ENCODE measurements at places on chromosomes 16 and 17.

GRCh38 chr17:75160211-75160610 is 5.9 kb upstream of the JPT1 start:
- no peak for DNase-seq

DNA sequence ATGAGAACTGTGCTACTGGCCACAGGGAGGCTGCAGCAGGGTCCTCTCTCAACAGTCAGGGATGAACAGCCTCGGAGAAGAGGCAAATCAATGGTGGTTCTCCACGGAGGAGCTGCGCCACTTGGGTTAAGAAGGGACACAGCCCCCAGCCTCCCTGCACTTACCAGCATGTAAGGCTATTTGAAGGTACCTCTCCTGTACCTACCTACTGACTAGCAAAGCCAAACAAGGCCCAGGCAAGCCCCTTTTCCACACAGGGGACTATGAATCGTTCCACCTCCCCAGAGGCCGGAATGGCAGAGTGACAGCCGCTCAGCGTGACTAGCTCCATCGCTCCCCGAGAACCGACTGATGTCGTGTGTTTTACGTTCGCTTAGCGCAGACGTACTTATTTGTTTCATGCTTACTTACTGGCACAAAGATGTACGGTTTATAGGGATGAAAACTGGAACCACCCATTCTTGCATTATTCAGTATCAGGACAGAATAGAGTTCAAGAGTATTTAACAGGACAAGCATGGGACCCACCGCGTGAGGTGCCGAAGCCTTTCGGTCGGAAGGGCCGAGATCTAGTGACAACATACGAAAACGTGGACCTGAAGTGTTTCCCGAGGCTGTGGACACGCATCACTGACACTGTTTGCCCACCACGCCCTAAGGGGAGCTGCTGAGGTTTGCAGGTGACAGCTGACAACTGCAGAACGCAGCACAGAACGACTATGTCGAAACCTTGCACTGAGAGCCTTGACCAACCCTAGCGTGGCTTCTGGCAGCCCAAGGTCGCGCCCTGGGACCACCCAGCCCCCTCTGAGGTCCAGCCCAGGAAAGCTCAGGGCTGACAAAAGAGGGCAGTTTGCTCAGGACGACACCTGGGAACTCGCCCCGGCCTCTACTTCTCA is 1.0 kb downstream of the TEPSIN start:
- DNase-seq: no peak

DNA sequence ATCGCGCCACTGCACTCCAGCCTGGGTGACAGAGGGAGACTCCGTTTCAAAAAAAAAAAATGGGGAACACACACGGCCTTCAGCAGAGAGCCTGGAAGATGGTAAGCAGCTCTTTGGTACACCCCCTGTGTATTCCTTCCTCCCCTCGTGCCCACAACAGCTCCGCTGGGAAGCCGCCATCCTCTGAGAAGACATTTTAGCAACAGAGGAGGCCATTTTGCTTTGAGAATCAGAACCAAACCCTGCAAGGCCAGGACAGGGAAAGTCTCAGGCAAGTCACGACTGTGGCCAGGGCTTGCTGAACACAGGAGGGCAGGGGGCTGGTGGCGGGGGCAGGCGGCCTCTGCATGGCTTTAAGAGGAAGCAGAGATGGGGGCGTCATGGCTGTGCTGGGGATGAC is 45.7 kb downstream of the SOCS1 start:
- no peak for DNase-seq

GRCh38 chr17:45298546-45299285 is 18.1 kb downstream of the MAP3K14 start:
- no peak for DNase-seq

DNA sequence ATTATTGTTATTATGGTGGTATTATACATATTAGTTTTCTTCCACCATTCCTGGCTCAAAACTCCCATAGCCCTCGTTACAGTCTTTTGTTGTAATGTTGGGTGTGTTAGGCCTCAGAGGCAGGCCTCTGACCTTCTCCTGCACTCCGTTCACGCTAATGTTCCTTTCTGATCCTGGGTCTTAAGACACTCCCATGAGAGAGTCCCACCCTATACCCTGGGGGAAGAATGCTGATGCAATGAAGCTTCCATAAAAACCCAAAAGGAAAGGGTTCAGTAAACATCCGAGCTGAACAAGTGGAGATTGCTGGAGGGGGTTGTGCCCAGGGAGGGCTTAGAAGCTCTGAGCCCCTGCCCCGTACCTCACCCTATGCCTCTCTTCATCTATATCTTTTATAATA is 141.3 kb upstream of the NETO2 start:
- no peak for DNase-seq

GRCh38 chr17:37133136-37133535 is 184.4 kb downstream of the AATF start:
- DNase-seq: peak; percentile 25

Measured in fibroblast of skin of left quadriceps (primary cell).